CD8-positive, alpha-beta T cell (primary cell): ENCODE measurements at places on chromosomes 7 and 10.

DNA sequence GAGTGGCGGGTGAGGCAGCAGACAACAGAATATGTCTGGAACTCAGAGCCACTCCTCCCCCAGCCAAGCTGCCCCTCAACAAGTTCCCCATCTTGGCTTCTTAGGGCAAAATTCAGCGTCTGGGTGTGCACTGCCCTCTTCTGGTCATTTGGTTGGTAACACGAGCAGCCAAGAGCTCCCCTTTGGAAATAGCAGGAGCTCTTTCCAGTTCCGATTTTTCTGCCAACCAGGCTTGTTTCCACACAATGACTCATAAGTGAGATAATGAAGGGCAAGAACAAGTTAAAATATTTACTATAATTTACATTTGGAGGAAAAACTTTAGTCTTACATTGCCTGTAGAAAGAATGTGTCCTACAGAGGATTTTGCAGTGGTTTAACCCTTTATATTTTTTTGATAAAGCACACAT, 70.5 kb downstream of the ADCYAP1R1 start:
- no peak for DNase-seq

DNA sequence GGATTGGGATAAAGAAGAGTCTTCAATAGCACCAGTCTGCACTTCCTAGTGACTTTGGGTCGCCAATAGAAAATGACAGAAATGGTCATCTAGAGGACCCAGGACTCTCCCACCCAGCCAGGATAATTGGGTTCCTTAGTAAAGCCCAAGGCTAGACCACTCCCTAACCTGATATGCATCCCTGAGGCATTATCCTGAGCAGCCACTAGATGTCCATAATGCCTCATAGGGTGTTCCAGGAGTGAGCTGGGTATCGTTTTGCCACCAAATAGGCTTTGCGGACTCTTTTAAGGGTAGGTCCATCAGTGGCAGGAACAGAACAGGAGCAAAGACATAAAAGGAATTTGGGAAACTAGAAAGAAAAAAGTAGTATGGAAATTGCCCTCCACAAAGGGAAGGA, 4.5 kb upstream of the LRRC4 start:
- no peak for DNase-seq

DNA sequence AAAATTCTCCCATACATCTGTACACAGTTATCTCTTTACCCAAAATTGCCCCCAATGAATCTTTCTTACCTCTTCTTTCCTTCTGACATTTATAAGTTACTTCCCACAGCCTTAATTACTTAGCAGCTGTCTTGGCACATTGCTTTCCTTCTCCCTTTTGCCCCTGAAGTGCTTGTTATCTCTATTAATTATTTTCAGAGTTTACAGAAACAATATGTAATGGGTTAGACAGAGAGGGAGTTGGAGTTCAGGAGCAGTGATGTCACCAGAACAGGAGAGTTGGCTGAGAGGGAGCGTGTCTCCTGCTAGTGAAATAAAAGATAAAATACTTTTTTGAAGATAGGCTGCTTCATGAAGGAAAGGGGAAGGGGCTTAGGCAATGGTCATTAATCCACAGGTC, 57.4 kb downstream of the ITGB8 start:
- DNase-seq: no peak

DNA sequence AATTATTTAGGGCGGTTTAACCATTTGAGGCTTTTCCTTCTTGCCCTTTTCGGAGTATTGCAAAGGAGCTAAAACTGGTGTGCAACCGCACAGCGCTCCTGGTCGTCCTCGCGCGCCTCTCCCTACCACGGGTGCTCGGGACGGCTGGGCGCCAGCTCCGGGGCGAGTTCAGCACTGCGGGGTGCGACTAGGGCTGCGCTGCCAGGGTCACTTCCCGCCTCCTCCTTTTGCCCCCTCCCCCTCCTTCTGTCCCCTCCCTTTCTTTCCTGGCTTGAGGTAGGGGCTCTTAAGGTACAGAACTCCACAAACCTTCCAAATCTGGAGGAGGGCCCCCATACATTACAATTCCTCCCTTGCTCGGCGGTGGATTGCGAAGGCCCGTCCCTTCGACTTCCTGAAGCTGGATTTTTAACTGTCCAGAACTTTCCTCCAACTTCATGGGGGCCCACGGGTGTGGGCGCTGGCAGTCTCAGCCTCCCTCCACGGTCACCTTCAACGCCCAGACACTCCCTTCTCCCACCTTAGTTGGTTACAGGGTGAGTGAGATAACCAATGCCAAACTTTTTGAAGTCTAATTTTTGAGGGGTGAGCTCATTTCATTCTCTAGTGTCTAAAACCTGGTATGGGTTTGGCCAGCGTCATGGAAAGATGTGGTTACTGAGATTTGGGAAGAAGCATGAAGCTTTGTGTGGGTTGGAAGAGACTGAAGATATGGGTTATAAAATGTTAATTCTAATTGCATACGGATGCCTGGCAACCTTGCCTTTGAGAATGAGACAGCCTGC, 3.1 kb downstream of the FZD1 start:
- no peak for DNase-seq

- no peak for DNase-seq
These were observed 123.8 kb upstream of the SLC26A5 start for GRCh38 chr7:103569621-103570305.

- DNase-seq: no peak
These were observed 127.5 kb upstream of the GPR26 start for GRCh38 chr10:123538401-123539320.

DNA sequence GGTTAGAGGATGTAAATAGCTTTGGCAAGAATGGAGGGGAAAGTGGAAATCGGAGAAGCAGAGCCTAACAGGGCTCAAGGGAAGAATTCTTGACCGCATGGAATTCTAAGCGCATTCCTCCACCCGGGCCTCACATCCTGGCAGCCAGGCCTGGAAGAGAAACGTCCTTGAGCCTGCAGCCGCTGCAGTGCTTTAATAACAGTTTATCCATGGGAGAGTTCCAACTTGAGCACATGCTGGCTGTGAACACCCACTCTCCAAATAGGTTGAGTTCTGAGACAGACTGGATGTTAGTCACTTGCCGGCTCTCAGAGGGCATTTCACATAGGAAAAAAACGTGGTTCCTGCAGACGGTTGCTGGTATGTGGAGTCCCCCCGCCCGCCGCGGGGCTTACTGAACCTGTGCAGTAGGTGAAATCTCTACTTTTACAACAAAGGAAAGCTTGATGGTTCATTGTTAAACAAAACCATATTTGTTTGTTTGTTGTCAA, 61.4 kb upstream of the STEAP1B start:
- DNase-seq: no peak

- DNase-seq: no peak
These were observed 93.5 kb upstream of the PDCD4 start for GRCh38 chr10:110778211-110778610.

GRCh38 chr7:40641701-40642100, 506.9 kb downstream of the SUGCT start:
- DNase-seq: no peak

GRCh38 chr7:67301667-67302066, 305.0 kb downstream of the TYW1 start:
- DNase-seq: no peak

DNA sequence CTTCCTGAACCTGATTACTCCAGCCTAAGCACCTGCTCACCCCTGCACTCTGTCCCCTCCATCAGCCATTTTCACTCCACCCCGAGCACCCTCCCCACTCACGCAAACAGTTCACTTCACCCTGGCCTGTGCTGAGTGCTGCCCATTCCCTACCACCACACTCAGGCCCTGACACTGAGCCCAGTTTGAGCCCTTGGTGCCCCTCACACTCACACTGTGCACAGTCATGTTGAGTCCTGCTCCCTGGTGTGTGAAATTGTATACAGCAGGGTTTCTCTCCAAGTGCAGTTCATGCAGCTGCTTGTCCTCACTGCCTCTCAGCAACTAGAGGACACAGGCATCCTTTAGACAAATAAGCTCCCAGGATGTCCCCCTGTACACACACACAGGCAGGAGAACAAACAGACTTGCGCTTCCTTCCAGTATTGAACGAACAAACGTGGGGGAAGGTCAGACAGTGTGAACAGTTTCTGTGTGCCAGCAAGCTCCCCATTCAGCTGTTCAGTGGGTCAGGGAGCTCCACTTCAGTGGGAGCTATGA, 6.8 kb downstream of the MYO1G start:
- DNase-seq: no peak

DNA sequence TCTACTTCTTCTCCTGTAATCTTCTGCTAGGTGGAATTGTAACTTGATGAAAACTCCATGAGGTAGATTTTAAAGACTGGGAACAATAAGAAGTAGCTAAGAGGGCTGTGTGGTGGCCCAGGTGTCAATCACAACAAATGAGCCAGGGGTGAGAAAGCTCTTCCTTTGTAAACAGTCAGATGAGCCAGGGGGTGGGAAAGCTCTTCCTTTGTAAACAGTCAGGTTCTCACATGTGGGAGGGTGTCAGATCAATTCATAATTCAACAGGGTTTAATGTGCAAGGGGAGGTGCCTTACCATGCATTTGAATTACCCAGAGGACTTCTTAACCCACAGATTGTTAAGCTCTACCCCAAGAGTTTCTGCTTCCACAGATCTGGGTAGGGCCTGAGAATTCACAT, 312.4 kb upstream of the AUTS2 start:
- DNase-seq: no peak

- no peak for DNase-seq
These were observed 125.4 kb downstream of the PFKFB3 start for GRCh38 chr10:6327961-6328698.

DNA sequence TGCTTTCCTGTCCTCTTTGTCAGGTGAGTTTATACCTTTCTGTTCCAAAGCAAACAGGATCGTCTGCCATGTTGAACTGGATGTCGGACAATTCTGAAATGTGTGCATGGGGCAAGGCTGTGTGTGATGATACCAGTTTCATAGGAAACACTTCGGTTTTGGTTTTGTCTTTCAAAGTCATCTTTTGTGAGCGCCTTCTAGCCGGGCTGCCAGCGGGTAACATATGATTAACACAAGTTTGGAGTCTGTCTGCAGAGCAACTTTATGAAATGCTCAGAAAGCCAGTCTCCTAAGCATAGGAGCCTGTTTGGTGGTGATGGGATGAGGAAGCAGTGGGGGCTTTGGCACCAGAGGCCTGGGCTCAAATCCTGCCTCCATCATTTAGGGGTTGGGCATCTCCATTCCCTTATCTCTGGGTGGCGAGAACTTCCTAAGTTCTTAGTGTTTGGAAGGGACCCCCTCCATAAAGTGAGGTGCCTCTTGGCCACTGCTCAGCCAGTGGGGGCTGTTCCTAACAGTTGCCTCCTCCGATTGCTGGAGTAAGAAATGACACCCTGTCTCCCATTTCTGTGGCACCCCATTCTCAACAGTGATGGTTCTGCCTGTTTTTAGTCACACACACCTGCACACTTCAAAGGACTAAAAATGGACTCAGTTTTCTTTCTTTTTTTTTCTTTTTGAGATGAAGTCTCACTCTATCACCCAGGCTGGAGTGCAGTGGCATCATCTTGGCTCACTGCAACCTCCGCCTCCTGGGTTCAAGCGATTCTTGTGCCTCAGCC, 36.8 kb downstream of the CUX1 start:
- DNase-seq: no peak

DNA sequence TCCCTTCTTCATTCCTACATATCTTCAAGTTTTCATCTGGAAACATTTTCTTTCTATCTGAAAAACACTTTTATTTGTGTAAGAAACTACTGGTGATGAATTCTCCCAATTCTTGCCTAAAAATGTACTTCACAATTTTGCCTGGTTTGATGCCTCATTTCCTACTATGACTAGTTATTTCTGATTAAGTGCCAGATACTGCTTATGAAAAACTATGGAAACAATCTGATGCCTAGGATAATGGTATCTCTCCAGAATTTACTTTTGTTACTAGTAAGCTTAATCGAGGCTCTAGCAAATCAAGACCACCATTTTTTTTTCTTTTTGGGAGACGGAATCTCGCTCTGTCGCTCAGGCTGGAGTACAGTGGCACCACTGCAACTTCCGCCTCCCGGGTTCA, 31.3 kb downstream of the CACUL1 start:
- DNase-seq: no peak

- no peak for DNase-seq
These were observed 1.6 kb upstream of the RAB19 start for GRCh38 chr7:140402178-140402835.

GRCh38 chr10:86348321-86349210, 18.0 kb downstream of the GRID1 start:
- no peak for DNase-seq

DNA sequence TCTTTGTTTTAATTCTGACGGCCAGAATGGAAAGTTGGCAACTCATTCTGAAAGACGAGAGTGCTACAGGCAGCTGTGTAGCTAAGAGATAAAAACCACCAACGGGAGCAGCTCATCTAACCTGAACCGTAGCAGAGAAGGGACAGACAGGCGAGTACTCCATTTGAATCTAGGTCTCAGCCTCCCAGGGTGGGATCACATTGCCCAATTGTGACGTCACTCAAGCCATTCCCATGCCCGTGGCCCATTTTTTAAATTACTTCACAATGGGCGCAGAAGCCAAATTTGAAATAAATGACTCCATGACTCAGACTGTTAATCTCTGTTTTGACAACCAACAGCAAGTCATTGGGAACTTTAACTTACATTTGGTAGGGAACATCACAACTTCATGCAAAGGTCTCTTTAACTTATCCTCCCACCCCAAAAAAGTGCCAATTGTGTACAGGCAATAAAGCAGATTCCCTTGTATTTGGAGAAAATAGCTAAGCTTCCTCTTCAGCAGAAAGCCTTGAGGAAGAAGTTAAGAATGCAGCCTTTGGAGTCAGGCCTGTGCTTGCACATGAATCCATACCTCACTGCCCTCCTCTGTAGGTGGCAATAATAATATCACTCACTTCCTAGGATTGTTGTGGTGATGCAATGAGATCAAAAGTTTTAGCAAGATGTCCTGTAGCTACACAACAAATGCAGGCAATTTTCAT, 93.2 kb upstream of the KIF5B start:
- DNase-seq: no peak

- DNase-seq: no peak
These were observed 458.8 kb downstream of the DNAJB6 start for GRCh38 chr7:157795643-157796042.

DNA sequence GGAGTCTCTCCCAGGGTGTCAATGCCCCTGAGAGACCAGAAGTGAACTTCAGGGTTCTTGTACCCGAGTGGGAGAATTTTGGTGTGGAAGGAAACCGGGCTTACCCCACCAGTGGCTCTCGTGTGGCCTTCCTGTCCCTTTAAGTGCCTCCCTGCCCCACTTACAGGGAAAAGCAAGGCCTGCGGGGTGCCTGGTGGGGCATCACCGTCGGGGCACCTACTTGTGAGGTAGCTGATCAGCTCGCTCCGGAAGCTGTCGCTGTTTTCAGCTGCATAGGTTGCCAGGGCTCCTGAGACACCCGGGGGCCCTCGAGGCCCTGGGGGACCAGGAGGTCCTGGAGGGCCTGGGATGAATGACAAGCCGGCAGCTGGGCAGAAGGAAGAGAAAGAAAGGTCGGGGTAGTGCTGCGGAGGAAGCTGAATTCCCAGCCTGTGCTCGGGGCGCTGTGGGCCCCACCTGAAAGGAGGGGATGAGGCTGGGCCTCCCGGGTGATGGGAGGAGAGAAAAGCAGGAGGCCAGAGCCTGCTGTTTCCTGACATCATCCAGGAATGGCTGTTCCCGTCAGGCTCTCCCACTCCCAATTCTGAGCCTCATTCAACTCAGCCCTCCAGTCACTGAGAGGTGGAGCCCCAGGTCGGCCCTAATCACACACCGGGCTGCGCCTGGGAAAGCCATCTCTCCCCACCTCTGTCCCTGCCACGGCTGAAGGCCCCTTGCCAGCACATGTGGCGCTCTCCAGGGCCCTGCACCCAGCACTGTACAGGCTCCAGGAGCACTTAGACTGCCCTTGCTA, 51.1 kb downstream of the COL17A1 start:
- DNase-seq: no peak
